ENCODE measurements at places on chromosomes 2 and 18.

- no peak for DNase-seq
Observed at GRCh38 chr2:230690439-230690838, 22.2 kb upstream of the CAB39 start.

DNA sequence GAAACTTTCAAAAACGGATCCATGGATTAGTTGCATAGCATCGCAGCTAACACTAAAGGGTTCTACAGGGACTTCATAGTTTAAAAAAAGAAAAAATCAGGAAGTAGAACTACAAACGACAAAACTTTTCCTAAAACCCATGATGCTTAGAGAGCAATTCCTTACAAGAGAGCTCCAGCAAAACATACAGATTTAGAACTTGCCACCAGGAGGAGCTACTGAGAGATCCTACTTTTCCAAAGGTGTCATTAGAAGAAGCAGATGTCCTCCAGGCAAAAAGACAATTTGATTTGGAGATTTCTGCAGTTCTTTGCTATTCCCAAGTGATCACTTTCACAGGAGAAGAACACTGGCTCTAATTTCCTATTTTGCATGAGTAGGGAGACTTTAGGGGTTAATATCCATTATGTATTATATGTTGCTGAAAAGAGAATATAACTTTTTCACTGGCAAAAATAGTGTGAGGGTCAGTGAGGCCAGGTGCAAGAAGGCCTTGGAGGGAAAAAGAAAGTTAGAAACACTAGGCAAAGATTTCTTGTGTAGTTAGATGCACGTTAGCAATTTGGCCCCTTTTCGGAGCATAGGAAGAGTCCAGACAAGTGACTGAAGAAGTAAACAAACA is 436.2 kb downstream of the SUCLG1 start:
- DNase-seq, result no peak

- DNase-seq, result no peak
Observed at GRCh38 chr2:152200565-152201465, 25.3 kb upstream of the STAM2 start.

DNA sequence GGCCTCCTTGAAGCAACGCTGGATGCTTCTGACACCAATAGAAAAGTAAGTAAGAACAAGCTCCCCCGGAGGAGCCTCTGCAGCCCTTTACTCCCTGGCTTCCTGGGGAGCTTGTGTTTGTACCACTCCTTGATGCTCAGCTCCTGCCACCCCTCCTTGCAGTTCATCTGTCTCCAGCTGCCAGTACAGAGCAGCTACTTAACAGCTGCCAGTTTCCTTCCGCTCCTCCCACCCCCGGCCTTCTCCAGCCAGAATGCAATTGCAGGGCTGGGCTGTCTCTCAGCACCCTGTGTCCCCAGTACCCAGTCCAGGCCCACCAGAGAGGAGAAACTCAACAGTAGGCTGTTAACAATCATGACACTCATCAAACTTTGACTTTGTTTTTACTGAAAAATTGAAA is 109.4 kb downstream of the AOX1 start:
- DNase-seq, result no peak

DNA sequence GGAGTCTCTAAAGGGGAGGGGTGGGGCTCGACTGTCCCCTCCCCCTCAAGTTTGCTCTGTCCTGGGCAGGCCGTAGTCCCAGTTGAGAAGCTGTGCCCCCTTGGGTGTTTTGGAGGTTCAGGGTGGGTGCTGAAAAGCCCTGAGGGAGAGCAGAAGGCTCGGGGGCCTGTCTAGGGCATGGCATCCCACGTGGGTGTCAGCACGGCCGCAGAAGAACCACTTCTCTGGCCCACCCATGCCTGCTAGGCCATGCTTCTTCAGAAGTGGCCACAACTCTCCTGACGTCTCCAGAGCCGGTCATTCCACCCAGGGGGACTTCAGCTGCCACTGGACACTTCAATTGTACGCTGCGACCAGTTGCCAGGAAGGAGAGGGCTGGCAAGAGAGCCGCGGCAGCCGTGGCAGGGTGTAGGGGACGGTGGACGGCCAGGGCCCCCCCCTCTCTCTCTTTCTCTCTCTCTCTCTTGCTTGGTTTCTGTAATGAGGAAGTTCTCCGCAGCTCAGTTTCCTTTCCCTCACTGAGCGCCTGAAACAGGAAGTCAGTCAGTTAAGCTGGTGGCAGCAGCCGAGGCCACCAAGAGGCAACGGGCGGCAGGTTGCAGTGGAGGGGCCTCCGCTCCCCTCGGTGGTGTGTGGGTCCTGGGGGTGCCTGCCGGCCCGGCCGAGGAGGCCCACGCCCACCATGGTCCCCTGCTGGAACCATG is at the start of gene INPP5D:
Gene INPP5D (plus strand): TSS at position 546 of the 704 bp plus-strand sequence. CDS start 137 bp downstream, at position 683.
- peak; percentile 41 for DNase-seq

- DNase-seq, result no peak
Observed at GRCh38 chr2:4180631-4181030, 477.3 kb downstream of the DCDC2C start.

GRCh38 chr2:235744161-235744560 is 250.3 kb downstream of the AGAP1 start:
- DNase-seq, result no peak

DNA sequence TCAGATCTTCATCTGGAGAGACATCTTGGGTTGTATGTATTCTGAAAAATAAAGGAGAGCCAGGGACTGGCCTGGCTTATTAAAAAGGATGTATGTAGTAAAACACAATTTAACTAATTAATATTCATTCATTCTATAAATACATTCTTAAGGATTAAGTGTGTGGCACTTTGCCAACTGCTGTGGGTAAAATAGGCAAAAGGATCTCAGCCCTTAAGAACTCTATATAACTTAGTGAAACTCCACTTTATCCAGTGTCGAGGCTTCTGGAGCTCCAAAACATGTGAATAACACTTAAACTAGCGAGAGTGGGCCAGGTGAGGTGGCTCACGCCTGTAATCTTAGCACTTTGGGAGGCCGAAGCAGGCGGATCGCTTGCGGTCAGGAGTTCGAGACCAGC is 7.7 kb upstream of the STK39 start:
- DNase-seq, result no peak

- DNase-seq, result no peak
Observed at GRCh38 chr2:74768401-74768914, 65.5 kb upstream of the HK2 start.

DNA sequence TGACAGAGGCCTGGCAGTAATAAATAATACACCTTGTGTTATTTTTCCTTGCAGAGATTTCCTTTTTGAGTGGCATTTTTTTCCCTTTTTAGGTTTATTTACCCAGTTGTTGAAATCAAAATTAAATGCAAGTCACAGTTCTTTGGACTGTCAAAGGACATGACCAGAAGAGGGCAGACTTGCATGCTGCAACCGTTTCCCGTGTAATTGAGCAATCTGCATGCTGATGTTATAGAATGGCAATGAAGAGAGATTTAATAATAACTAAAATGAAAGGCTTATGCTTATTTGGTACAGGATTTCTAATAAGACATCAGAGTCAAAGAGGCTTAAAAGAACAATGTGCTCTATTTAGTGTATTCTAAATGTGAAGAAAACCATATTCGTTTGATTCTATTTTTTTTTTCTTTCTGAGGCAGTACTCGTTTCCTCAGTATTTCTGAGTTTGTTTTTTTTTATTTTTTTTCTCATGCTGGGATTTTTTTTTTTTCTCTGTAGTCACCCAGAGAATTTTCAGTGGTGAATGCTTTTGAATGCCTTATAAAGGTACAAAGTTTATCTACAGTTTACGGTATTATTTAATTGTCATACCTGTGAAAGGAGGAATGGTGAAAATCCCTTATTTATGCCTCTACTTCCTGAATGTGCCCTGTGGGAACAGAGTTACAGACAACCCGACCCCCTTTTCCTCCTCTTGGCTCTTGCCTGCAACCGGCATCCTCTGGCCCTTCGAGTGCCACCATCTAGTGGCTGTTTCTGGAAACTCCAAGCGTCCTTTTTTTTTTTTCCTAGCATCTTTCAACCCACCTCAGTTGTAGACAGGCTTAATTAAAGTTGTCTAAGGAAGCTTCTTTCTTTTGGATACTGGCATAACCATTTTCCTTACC is 368.5 kb downstream of the LRRTM1 start:
- no peak for DNase-seq

GRCh38 chr18:12750076-12750714 is 47.4 kb downstream of the PSMG2 start:
- no peak for DNase-seq

- DNase-seq, result no peak
Observed at GRCh38 chr2:166127217-166128155, at the start of gene SCN1A. SCN1A (minus strand) TSS chr2:166128020; CDS start chr2:166073621, 54,399 bp downstream.

GRCh38 chr2:778731-779350 is 101.6 kb upstream of the TMEM18 start:
- no peak for DNase-seq

GRCh38 chr2:180679693-180680092 is 300.7 kb upstream of the UBE2E3 start:
- no peak for DNase-seq

GRCh38 chr18:55323051-55323994 is 264.7 kb downstream of the TCF4 start:
- DNase-seq, result no peak

DNA sequence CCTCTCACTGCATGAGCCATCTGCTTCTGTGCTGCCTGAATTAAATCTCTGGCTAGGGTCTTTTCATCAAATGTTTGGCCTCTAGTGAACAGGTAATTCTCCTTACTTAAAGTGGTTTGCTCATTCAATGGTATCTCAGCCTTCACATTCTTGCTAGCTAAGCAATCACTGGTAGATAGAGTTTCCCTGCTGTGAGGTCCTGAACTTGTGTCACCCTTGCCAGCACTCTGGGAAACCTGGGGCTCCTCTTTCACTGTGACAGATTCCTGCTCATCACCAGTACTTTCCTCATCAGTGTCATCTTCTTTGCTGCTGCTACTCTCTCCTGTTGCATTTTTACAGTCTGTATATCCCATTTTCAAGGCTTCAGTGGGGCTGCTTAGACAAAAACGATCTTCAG is 69.1 kb upstream of the DTNB start:
- DNase-seq, result no peak

DNA sequence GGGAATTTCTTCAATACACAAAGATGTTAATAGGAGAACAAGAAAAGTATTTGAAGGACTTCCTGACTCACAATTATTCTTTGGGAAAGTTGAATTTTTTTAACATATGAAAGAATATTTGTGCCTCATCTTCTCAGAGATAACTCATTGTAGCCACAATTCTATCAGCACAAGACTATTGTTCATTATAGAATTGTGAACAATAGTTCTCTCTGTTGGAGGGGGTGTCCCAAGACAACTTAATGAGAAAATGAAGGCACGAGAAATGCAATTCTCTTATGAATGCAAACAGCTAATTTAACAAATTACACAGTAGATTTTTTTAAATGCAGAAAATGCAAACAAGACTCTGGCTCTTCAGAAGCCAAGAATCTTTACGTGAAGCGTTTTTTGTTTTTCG is 157.0 kb downstream of the BARD1 start:
- DNase-seq, result no peak

DNA sequence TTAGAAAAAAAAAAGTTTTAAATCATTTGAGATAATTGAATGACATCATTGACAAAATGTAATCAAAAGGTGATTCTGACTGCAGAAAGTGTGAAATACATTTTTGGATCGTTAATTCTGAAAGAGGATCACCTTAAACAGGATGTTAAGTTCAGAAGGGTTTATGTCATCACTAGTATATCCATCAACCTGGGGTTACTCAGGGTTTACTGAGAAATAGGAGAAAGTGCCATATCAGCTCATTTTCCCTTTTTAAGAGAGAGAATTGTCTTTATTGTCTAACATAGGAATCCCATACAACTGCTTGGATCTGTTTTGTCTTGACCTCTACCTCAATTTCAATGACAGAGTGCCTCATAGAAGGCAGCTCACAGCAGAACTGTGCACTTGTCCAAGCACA is 466.1 kb upstream of the LINC00305 start:
- no peak for DNase-seq

- no peak for DNase-seq
Observed at GRCh38 chr18:79576686-79577351, 102.8 kb upstream of the CTDP1 start.

- DNase-seq, result no peak
Observed at GRCh38 chr2:219775506-219775905, 148.1 kb downstream of the SLC4A3 start.

Measured in stimulated activated CD8-positive, alpha-beta memory T cell treated with anti-CD3 and anti-CD28 coated beads, Interleukin-15, amount 100 ng/mL, for 1 hour (primary cell).